ENCODE measurements at places on chromosomes 5 and 9.

DNA sequence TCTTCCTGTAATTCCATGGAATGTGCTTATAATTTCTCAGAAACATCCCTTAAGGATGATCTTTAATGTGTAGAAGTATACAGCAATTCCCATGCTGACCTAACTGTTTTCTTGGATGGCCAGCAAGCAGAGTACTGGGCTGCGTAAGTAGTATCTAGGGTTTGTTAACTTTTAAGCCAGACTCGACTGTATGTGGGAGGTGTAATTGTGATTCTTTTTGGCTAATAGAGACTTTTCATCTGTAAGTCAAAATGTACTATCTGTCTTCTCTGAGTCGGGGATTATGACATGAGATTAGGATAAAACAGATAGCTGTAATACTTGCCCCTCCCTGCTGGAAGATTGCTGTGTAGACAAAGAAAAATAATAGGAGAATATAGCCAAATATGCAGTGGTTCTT lies 169.3 kb downstream of the SGCD start:
- DNase-seq = no peak

- DNase-seq = peak; percentile 46
Observed at GRCh38 chr5:124056991-124057723, 545.2 kb downstream of the CSNK1G3 start.

- no peak for DNase-seq
Observed at GRCh38 chr5:139243425-139243970, 45.3 kb upstream of the SIL1 start.

DNA sequence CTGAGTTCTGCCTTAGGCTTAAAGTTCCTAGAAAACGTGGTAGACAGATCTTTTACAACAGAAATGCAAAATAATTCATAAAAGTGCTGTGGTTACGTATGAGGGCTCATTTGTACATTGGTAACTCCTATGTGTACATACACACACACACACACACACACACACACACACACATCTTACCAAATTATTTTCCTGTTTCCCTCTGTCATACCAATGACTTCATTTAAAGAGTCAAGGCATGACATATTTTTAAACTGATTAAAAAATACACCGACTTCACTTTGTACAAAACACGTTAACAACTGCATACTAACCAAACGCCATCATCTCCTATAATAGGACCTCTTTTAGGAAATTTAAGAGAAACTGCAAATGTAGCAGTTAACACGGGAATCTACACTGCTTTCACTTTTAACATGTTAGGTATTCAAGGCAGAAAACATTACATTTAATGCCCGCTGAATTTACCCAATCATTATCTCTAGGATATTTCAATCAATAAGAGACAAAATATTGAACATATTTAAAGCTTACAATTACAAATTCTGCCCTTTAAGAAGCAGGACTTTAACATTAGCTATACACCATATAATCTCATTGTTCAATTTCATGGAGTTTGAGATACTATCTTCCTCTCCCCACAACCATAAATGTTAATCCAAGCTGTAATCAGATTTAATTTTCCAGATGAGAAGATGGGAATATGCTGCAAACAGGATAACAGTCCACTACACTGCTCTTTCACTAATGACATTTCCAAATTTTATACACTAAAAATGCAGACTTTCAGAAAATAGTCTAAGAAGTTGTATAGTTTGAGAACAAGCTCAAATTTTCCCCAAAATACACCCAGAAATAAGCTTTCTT lies 133.1 kb downstream of the DENND1A start:
- no peak for DNase-seq

- DNase-seq = no peak
Observed at GRCh38 chr5:129717751-129718310, 30.1 kb upstream of the MINAR2 start.

- no peak for DNase-seq
Observed at GRCh38 chr5:54215233-54215736, 95.1 kb downstream of the ARL15 start.

- DNase-seq = no peak
Observed at GRCh38 chr5:163943546-163943945, 438.1 kb downstream of the MAT2B start.

DNA sequence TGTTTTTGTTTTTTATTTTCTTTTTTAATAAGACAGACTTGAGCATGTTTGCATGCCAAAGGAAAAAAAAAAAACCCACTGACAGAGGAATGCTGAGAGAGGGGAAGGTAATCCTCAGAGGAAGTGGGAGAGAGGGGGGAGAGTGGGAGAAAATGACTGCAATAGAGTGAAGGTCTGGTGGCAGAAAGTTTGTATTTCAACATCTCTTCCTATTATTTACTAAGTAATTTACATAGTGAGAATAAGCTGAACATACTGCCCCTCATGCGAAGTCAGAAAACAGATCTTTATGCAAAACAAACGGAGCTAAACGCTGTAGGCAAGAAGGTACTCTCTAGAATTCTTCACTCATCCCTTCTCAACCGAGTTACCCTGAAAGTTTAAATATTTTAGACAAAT lies 45.0 kb downstream of the ELL2 start:
- DNase-seq = no peak

- DNase-seq = no peak
Observed at GRCh38 chr5:157747766-157748700, 4.5 kb downstream of the LSM11 start.

DNA sequence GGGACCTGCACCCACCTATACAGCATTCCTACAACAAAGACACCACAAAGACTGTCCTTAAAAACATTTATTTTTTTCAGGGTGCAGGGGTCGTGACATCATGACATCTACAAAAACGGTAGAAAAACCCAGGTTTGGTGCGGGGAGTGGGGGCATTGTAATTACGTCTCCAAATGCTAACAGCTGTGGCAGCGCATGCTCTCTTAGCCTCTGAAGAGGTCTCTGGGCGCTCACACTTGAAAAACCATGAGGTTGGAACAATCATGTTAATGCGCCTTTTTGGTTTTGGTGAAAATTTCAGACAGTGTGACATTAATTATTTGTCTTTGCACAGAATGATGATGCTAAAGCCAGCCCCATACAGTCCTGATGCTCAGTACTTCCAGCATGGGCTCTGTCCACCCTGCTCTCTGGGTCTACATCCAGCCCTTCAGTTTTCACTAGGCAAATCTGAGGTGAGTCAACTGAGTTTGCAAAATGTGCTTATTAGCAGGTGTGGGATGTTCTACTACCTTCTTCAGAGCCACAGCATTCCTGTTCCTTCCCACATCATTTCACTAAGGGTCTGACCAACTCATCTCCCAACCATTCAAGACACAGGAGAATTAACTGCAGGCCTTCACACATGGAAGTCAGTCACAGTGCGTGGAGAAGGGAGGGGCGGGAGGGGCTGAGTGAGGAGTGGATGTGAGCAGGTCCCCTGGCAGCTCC lies 14.1 kb downstream of the ALDH1B1 start:
- DNase-seq = peak; percentile 79

DNA sequence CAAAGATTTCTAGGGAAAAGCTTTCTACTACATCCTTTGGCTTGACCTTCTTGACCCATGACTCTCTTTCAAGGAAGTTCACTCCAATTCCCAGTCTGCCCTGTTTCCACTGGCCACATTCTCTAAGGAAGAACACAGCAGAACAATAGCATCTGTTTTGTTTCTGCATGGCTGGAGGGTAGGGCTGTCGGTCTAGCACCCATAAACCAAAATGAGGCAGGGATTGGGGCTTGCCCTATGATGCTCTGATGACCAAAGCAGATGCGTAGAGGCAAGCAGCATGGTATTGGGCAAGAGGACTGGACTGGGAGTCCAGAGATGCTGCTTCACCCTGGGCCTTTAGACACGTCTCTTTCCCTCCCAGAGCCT lies 24.1 kb downstream of the GOLGA2 start:
- DNase-seq = no peak

DNA sequence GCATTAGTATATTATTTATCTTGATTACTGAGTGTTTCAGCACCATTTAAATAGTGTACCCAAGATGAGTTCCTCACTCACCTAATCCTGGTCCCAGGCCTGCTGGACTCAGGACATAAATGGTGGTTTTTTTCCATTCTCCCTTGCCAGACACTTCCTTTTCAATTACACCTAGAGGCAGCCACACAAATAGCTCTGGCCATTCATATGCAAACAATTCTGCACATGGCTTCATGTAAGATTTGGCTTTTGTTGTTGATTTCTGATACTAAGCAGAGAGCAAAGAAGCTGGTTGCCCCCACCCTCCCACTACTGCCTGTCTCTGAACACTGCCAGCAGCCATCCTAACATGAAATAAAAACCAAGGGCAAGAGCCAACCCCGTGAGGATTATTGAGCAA lies 180.4 kb downstream of the SEMA5A start:
- DNase-seq = no peak

- DNase-seq = no peak
Observed at GRCh38 chr9:73135394-73135793, 16.3 kb upstream of the ANXA1 start.

DNA sequence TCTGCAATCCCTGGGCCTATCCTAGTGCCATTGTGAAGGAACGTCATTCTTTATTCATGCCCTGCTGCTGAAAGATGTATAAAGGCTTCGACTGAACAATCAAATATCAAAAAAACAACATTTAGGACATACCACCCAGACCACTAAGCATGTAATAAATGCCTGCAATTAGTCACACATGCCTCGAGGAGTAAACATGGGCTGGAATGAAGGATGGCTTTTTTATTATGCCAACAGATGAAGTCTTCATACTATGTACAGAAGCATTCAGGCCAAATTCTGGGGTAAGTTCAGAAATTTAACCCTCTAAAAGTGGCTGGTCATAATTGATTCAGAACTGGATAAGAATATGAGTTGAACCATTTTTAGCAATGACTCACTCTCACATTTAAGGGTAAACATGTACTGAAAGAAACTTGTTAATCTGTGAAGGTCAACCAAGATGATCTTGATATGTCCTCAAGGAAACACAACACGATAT lies 38.1 kb downstream of the FAM240B start:
- DNase-seq = no peak

DNA sequence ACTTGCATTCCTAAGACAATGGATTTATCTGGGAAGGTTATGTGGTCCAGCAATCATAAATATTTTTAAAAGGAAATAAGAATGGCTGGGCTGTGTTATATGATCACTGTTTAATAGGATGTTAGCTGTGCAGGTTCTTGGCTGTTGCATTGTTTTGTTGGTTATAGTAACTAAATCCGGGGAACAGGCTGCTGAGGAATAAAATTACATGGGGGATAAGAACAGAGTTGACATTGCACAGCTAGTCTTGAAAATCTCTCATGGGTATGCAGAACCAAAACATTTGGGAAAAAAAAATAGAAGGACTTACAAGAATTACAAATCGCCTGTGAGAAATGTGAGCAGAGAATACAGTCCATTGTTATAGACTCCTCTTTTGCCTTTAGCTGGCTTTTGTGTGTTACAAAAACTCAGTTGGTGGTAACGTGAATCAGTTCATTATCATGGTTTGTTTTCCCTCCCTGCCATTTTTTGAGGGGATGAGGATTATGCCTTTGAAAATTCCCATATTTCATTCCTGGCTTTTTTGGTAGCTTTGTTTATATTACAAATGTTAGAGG lies 375.3 kb upstream of the DAB2 start:
- no peak for DNase-seq

- DNase-seq = peak; percentile 72
Observed at GRCh38 chr5:74092766-74093165, 466.8 kb downstream of the ARHGEF28 start.

GRCh38 chr5:39428640-39429039 lies 3.9 kb upstream of the DAB2 start:
- no peak for DNase-seq

- DNase-seq = no peak
Observed at GRCh38 chr5:141486091-141486490, 1.3 kb downstream of the PCDHGC4 start.

DNA sequence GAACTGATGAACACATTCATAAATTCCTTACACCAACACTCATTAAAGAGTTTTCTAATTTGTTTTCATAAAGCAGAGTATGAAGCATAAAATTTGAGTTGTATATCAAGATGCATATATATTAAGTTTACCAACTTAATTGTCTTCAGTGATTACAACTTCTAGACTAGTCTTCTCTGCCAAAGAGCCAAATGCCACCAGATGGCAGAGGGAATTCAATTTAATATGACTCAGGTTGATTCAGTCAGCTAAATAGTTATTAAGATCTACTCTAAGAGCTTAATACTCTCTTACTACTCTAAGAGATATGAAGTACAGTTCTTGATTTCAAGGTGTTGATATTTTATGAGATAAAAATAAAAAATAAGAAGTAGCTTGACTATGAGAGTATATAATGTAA lies 53.4 kb downstream of the CDH10 start:
- DNase-seq = no peak

DNA sequence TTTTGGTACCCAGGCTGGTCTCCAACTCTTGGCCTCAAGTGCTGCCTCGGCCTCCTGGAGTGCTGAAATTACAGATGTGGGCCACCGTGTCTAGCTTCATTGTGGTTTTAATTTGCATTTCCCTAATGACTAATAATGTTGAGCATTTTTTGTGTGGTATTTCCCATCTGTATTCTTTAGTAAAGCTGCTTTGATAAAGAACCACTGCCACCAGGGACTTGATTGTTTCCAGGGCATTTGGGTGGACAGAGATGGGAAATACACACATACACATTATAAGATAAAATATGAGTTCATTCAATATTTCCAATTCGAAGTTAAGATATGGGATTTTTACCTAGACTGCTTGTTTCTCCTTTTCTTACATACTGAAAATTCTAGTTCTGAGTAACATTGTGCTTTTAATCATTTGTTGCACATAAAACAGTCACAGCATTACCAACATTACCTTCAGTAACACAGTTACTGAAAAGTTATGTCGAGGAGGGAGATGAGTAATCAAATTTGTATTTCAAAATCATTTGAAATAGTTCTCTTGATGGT lies 28.9 kb downstream of the HABP4 start:
- DNase-seq = no peak

DNA sequence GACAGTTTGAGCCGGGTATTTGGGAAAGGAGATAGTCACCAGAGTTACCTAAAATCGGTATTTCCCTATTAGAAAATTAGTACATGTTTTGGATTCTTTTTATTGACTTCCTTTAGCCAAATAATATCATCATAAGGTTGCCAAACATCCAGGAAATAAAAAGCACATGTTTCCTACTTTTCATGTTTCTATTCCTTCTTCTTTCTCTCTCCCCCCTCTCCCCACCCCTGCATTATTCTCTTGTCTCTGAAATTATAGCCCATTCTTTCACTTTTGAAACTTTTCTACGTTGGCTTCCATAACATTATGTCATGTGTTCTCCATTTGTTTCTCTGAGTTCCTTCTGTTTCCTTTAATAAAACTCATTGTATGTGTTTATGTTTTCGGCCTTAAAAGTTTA lies 161.9 kb downstream of the ALDH1A1 start:
- no peak for DNase-seq
